CD4-positive, alpha-beta T cell treated with Interleukin-1 beta for 1 hour (primary cell): ENCODE measurements at places on chromosomes 2 and 18.

GRCh38 chr2:54677476-54678265 is 45.8 kb upstream of the EML6 start:
- DNase-seq = no peak

DNA sequence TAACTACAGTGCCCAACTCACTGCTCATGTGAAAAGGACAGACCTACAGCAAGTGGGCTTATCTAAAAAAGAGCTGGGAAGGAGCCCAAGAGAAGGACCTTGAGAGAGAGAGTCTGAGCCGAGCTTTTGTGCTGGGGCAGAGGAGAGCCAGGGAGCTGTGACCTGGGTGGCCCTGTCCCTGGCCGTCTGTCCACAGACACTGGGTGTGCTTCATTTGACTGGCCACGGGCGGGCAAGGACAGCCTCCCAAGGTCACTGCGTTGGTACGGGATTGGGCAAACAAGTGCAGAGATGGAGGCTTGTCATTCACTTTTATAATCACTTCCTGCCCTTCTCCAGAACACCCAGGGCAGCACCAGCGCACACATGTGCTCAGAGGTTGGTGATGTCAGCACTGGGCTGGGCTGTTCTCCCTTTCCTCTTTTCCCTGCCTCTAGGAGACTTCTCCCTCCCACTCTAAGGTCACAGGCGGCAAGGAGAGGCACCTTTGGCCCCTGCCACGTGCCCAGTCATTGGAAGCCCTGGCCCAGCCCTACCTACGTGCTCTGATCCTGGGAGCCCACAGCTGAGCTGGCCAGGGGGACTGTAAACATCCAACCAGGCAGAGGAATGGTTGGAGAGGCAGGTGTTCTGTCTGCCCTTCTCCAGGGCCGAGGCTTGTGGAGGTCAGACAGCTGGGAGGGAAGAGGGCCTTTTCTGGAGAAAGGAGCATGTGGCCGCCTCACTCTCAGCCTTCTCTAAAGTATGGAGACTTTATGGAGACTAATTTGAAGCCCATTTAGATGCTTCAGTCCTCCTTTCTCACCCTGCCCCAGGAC is 6.4 kb upstream of the PSD4 start:
- peak; percentile 43 for DNase-seq

DNA sequence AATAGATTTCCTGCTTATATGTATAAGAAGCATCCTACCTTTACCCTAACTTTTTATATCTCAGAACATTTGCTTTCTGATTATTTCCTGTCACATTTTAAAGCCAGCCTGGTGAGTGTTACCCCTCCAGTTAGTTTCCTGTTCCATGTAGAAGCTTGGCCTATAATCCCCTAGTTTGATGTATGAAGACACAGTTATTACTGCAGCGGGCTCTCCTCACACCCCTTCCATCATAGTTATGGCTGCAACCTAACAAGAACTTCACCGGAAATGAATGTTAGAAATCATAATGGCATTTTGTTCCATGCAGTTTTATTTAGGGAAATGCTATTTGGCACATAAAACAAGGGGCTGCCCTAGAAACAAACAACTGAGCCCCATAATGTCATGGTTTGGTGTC is 400.2 kb upstream of the SETBP1 start:
- no peak for DNase-seq

DNA sequence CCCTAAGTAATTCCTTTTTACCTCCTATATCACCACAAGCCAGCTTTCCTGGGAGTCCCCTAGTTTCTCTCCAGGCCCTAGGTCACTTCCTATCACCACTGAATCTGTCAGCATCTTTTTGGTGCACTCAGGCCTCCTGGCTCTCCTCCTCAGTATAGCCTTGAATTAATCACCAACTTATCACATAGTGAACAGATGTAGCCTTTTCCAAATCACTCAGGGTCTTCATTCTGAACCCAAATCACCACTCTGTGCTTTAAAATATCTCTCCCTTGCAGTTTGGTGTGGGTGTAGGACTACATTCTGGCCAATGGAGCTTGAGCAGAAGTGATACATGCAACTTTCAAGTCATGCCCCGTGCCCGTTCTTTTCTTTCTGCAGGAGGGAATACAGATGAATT is 29.6 kb upstream of the ATP8B1 start:
- DNase-seq = no peak

- DNase-seq = no peak
Observed at GRCh38 chr2:97714084-97714949, 941 bp downstream of the ZAP70 start.

DNA sequence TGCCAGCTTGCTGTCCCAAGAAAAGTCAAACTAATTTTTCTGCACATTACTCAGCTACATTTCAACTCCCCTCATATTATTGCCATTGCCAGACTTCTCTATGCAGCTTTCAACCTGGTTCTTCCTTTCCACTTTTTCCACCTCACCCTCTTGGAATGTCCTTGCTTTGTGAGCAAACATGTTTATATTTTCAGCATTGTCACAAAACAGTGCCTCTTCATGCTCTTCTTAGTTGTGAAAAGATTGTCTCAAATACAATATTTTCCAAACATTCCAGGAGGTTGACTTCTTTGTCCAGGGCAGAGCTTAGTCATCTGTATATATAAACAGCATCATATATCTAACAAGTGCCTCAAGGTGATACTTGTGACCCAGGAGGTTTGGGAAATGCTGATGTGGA is 803.3 kb upstream of the CELF4 start:
- DNase-seq = no peak

- DNase-seq = no peak
Observed at GRCh38 chr2:17125989-17126620, 392.1 kb downstream of the RAD51AP2 start.

DNA sequence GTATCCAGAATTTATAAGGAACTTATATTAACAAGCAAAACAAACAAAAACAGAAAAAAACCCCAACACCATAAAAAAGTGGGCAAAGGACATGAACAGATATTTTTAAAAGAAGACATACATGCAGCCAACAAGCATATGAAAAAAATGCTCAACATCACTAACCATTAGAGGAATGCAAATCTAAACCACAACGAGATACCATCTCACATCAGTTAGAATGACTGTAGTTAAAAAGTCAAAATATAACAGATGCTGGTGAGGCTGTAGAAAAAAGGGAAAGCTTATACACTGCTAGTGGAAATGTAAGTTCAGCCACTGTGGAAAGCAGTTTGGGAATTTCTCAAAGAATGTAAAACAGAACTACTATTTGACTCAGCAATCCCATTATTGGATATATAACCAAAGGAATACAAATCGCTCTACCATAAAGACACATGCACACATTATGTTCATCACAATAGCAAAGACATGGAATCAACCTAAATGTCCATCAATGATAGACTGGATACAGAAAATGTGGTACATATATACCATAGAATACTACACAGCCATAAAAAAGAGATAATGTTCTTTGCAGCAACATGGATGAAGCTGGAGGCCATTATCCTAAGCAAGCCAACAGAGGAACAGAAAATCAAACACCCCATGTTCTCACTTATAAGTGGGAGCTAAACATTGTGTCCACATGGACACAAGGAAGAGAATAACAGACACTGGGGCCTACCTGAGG is 25.3 kb downstream of the PREPL start:
- no peak for DNase-seq

DNA sequence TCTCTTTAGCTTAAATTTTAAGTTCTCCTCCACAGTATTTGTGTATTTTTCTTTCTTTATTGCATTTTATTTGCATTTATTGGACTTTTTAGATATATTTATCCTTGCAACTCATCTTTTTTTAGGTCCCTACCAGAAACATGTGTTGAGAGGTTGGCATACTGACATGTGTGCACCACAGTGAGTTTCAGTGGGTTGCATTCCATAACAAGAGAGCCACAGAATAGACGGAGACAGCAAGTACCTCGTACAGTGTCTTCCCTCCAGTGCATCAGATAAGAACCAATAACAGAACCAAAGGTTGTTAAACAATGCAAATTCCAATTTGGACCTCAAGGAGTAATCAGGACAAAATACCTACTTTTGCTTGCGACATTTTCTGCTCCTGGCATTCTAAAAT is 111.9 kb downstream of the DNAH7 start:
- DNase-seq = no peak

- no peak for DNase-seq
Observed at GRCh38 chr2:31255911-31256571, 22.1 kb downstream of the EHD3 start.

DNA sequence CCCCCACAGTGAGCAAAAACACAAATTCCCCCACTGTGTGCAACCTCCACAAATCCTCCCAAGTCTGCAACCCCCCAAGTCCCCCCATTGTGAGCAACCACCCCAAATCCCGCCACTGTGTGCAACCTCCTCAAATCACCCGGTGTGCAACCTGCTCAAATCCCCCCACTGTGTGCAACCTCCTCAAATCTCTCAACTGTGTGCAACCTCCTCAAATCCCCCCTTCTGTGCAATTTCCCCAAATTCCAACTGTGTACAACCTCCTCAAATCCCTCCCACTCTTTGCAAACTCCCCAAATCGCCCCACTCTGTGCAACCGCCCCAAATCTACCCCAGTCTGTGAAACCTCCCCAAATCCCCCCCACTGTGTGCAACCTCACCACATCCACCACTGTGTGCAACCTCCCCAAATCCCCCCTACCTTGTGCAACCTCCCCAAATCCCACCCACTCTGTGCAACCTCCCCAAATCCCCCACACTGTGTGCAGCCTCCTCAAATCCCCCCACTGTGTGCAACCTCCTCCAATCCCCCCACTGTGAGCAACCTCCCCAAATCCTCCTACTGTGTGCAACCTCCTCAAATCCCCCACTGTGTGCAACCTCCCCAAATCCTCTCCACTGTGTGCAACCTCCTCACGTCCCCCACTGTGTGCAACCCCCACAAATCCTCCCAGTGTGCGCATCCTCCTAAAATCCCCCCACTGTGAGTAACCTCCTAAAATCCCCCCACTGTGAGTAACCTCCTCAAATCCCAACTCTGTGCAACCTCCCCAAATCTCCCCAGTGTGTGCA is 115.2 kb downstream of the TPO start:
- DNase-seq = no peak

DNA sequence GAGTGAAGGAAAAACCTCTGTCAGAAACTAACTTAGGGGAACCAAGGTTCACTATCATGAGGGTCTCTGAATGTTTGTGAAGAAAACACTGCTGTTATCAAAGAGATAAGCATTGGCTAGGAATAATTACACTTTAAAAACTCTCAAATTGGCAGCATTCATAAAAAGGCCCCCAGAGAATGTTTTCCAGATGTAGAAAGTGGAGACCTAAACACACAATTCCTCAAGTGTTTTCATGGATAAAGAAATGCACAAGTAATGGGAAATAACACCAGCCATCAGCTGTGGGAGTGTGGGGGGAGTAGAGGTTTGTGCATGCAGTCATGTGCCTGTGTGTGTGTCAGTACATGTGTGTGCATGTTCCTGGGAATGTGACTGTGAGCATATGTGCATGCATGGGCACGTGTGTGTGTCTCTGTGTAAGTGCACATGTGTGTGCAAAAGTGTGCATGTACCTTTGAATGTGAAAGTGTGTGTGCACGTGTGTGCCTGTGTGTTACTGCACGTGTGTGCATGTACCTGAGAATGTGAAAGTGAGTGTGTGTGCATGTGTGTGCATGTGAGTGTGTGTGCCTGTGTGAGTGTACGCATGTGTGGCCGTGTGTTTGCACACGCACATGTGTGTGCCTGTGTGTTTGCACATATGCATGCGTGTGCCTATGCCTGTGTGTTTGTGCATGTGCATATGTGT is 854.3 kb upstream of the SALL3 start:
- no peak for DNase-seq

GRCh38 chr2:100235098-100235497 is 87.2 kb downstream of the LONRF2 start:
- DNase-seq = peak; percentile 60

DNA sequence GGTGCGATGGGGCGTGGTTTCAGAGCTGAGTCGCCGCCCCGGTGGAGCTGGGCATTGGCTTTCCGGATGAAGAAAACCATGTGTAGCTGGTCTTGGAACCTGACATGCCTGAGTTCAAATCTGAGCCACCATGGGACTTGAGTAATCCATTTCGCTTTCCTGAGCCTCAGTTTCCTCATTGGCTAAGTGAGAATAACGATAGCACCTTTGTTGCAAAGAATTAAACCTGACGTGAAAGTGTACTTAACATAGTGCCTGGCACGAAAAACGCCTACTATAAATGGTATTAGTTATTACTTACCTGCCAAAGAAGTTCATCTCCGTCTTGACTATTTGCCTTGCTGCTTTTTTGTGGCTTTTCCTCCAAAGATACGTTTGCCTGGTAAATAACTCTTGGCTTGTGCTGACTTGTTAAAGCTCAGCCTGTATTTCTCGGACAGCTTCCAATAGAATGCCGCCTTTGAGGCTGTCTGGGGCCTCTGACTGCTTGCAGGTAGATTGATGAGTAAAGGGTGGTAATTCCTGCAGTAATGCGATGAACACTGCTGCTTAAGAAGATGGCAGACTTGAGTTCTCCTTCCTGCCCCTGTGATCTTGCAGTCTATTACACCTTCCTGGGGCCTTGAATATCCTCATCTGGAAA is 1.3 kb downstream of the CDCA7 start:
- no peak for DNase-seq

DNA sequence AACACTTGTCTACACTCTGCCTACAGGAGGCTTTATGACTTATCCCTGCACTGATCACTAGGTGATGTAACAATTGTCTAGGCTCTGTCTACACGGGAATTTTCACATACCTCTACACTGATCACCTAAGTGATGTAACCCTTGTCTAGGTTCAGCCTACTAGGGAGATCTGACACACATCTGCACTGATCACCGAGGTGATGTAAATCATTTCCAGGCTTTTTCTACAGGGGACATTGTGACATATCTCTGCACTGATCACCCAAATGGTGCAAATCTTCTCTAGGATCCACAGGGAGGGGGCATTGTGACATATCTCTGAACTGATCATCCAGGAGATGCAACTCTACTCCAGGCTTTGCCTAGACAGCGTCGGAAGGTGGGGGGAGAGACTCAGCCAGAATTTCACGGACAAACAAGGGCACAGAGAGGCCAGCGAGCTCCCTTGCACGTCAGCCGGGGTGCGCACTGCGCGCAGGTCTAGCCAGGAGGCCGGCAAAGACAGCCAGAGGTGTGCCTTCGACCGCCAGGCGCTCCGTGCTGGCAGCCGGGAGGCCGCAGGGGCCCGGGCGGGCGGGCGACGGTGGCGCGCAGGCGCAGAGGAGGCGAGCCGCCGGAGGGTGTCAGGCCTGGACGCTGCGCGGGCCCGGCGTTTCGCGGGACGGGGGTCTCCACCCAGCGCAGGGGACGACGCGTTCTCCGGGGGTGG is 46.9 kb upstream of the USP14 start:
- DNase-seq = peak; percentile 80

- peak; percentile 71 for DNase-seq
Observed at GRCh38 chr18:9614401-9615279, at the start of gene PPP4R1. PPP4R1 (minus strand) TSS chr18:9614559; CDS start chr18:9614484, 75 bp downstream.

DNA sequence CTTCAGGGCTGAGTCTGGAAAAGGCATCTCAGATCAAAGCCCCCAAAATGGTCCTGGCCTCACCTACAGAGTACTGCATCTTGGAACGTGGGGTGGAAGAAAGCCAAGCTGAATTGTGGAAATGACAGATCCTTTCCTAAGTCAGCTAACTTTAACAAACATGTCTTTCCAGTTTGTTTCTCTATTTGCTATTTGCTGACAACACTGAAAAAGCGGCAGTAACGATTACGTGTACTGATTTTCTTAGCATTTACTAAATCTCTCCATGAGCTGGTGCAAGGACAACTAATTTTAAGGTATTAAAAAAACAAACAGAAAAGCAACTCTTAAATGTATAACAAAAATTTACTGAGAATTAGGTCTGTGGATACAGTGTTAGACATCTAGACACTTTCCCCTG is 1.1 kb downstream of the HIBCH start:
- DNase-seq = no peak
